CD4-positive, alpha-beta T cell treated with Interleukin-4 for 4 hours (primary cell): ENCODE measurements at places on chromosomes 16 and 17.

DNA sequence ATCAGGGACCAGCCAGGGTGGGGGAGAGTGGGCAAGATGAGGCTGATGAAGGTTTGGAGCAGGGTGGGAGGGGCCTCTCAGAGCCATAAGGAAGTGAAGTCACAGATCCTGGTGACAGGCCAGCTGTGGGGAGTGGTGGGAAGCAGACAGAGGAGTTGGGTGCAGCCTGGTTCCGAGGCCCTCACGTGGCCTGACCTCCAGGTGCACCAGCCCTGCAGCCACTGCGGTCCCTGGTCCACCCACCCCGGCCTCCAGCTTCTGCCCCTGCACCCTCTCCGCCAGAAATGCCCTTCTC is 3.9 kb upstream of the ZFPM1 start:
- DNase-seq, result no peak

- no peak for DNase-seq
Observed at GRCh38 chr16:55955845-55956244, 80.7 kb upstream of the CES5A start.

- peak; percentile 78 for DNase-seq
Observed at GRCh38 chr17:77332981-77333685, 192.4 kb downstream of the SEC14L1 start.

DNA sequence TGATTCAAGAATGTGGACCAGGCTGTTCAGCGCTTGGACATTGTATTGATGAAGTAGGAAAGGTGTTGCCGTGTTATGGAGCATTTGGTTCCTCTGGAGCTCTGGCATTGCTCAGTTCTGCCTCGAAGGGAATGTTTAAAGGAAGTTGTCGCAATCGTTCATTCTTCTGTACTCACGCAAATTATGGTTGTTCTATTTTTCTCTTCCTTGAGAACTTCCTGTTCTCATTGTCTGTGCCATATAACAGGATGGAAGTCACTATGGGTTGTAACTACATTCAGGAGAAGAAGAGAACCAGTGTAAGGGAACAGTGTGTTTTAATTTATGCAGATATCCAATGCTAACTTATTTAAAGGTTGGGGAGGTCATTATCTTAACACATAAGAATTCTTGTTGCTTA is 13.0 kb downstream of the PCTP start:
- no peak for DNase-seq

- DNase-seq, result peak; percentile 10
Observed at GRCh38 chr16:51762081-51762996, 611.3 kb upstream of the SALL1 start.

GRCh38 chr17:41328207-41328606 is 12.7 kb upstream of the KRTAP17-1 start:
- no peak for DNase-seq

- no peak for DNase-seq
Observed at GRCh38 chr17:40558300-40558889, 6.9 kb downstream of the CCR7 start.

GRCh38 chr16:24995469-24995868 is 19.7 kb downstream of the ARHGAP17 start:
- no peak for DNase-seq

DNA sequence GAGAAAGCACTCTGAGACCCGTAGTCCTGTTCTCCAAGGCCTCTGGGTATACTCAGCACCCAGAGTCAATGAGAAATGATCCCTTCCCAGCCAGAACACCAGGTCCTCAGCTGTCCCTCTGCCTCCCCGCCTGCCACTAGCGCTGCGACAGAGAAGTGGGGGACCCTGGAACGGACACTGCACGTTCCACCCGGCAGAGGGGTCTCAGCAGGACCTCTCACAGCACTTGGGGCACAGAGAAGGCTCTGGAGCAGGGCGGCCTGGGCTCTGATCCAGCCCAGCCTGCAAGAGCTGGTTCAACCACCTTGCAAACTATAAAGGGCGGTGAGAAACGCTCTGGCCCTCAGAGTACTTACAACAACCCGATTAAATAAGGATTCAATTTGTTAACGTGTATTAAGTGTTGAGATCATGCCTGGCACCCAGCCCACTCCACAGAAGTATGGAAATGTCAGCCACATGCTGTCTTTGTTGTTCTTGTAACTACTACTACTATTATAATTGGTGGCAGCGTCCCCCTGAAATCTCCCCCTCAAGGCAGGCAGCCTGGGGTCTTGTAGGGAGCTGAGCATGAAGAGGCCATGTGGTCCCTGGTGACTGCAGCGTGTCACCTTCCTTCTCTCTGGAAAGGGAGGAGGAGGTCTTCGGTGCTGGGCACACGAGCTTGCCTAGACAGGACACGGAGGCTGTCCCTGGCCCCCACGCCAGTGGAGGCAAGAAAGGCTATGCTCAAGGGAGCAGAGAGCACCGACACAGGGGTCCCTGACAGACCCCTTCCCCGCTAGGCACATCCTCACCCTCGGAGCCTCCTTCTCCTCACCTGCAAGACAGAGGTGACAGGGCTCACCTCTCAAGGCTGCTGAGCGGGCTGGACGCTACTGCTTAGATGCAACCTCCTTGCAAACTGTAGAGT is 2.4 kb downstream of the OSGIN1 start:
- DNase-seq, result no peak
